Thoracic aorta (tissue), 2 donors: ENCODE measurements at places on chromosomes 7 and 10.

GRCh38 chr10:101050208-101051069 is 11.3 kb upstream of the KAZALD1 start:
- DNase-seq: no peak

- DNase-seq: no peak
These were observed 580 bp downstream of the ZNF775 start for GRCh38 chr7:150379441-150380379.

DNA sequence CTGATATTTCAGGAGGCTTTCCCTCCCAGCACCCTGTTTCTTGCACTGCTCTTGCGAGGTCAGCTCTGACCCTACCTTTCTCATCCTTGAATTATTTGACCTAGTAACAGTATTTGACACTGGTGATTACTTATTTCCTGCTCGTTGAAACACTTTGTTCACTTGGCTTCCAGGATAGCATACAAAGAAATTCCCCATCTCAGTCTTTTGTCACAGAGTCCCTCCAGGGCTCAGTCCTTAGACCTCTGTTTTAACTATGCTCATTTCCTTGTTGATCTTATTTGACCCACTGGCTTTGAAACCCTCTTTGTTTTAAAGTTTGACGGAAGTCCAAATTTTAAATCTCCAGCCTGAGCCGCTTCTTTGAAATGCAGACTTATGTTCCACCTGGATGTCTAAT is 29.9 kb downstream of the BMPR1A start:
- no peak for DNase-seq

DNA sequence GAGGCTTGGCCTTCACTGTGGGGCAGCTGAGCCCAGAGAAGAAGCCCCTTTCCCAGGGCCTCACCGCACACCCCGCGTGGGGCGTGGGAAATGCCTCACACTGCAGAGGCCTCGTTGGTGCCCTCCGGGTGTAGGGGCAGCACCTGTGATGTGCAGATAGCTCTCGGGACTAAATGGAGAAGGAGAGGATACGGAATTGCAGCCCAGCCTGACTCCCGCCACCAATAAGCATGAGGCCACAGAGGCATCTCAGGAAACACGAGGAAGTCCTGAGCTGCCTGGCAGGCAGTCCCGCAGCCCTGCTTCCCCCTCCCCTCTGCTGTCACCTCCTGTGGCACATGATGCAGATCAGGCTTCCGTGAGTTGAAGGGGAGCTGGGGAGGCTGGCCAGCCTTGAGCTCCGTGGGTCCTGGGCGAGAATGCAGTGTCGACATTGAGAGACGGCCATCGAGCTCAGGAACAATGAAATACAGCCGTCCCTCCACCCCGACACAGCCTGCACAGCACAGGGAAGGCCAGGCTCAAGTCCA is 59.6 kb upstream of the PPP2R2D start:
- no peak for DNase-seq

- DNase-seq: no peak
These were observed 75.1 kb downstream of the AHCYL2 start for GRCh38 chr7:129299889-129300288.

DNA sequence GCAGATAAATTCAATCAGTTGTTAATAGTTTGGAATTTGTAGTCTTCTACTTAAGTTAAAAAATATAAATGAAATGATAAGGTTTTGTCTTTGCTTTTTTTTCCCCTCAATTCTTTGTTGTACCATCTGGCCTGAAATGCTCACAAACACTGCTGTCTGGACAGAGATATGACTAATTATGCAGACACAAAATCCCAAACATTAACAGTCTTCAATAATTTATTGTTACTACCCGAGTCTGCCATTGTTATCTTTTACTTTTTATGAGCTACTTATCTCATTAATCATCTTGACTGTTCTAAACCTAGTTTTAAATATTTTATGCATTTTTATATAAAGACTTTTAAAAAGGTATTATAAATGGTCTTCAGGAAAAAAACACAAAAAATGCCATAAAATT is 64.7 kb upstream of the THSD7A start:
- no peak for DNase-seq

- no peak for DNase-seq
These were observed 880.6 kb downstream of the LRMDA start for GRCh38 chr10:76311752-76312636.
